Breast epithelium (tissue), 4 donors: ENCODE measurements at places on chromosomes 12 and 14.
A peak's percentile ranks its signal among the peaks of the same experiment; 100 is the strongest.

- no peaks in the 10 kb centered on the region for H3K36me3 ChIP-seq
- H3K4me3 ChIP-seq: no peak overlapping the region
- H3K27ac ChIP-seq: no peak overlapping the region
Measured at GRCh38 chr12:123200414-123200813, 32.5 kb downstream of the MPHOSPH9 start.

- no peak overlapping the region for H3K4me3 ChIP-seq
- no peak overlapping the region for H3K27ac ChIP-seq
- H3K4me1 ChIP-seq: no peaks in the 10 kb centered on the region
- H3K27me3 ChIP-seq: no peaks in the 10 kb centered on the region
- no peak for DNase-seq
Measured at GRCh38 chr12:96948782-96949181, 41.7 kb downstream of the NEDD1 start.

DNA sequence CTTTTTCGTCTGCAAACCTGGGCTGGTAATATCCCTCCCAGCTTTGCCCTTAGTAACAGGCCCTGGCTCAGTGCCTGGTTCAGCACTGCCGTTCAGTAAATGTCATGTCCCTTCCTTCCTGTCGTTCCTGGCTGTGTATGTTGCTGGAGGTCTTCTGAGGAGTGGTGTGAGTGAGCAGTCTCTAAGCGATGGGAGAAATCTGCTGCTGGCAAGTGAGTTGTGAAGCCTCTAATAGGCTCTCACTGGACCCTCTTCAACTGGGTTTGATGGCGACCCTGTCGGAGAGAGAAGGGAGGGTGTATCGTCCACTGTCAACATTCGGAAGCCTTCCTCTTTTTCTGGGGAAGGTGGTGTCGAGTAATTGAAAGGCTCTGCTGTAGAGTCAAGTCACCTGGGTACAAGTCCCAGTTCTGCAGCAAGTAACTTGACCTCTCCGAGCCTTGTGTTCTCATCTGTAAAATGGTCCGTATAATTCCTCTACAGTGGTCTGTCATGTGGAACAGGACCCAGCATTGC lies 62.8 kb downstream of the HRK start:
- DNase-seq: no peak
- H3K4me3 ChIP-seq: peak overlapping the region; percentile 69
- no peaks in the 10 kb centered on the region for H3K36me3 ChIP-seq
- no peaks in the 10 kb centered on the region for H3K27me3 ChIP-seq
- peaks cover 7% of the 10 kb centered on the region for H3K4me1 ChIP-seq
- H3K27ac ChIP-seq: peak overlapping the region; percentile 96

DNA sequence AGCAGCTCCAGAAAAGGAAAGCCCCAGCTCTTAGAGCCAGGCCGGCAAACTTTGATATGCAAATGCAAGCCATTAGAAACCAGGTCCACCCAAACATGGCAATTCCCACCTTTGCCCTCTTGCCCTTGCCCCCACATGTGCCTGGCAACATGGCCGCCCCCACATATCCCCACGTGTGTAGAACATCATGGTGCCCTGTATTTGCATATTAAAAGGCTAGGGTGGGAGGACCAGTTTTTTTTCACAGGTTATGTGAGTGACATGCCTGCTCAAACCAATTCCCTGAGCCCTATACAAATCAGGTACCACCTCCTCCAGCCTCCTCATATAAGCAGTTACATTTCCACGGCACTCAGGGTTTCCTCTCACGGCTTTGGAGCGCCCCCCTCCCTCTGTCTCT lies 6.1 kb upstream of the ALDH1L2 start:
- H3K27ac ChIP-seq: no peak overlapping the region
- H3K36me3 ChIP-seq: no peaks in the 10 kb centered on the region
- H3K27me3 ChIP-seq: no peaks in the 10 kb centered on the region
- no peak overlapping the region for H3K4me3 ChIP-seq
- DNase-seq: no peak

DNA sequence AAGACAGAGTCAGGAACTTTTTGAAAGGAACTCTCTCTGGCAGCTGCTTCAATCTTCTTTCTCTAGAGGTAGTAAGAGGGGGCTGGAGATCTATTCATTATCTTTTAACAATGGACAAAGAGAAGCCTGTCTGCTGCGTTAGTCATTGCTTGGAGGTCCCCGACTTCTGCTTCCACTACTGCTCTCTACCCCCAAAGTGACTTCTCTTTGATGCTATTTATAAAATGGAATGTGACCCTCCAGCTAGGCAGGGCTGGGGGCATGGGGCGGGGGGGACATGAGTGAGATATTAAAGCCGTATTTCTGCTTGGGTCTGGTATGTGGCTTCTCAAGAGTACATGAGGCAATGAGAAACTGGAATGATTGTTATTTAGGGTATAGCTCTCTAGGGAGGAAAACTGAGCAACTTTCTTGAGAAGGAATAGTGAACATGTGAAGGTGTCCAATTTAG lies 41.4 kb upstream of the NUDT4 start:
- H3K27ac ChIP-seq: no peak overlapping the region
- no peaks in the 10 kb centered on the region for H3K27me3 ChIP-seq
- no peaks in the 10 kb centered on the region for H3K36me3 ChIP-seq
- DNase-seq: no peak
- H3K4me1 ChIP-seq: no peaks in the 10 kb centered on the region

DNA sequence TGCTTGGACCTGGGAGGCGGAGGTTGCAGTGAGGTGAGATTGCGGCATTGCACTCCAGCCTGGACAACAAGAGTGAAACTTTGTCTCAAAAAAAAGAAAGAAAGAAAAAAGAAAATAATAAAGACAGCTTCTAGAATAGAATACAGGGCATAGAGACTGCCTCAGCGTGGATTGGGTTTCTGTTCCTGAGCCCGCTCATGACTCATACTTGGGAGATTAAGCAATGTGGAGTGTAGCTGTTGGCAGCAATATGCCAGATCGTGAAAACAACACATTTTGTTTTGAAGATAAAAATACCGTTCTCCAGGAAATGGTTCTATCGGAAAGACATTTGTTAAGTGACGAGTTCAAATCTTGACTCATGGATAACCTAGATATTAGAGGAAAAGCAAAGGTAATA lies 67.2 kb downstream of the GLT1D1 start:
- no peaks in the 10 kb centered on the region for H3K4me1 ChIP-seq
- no peak for DNase-seq
- H3K36me3 ChIP-seq: no peaks in the 10 kb centered on the region
- no peak overlapping the region for H3K4me3 ChIP-seq

DNA sequence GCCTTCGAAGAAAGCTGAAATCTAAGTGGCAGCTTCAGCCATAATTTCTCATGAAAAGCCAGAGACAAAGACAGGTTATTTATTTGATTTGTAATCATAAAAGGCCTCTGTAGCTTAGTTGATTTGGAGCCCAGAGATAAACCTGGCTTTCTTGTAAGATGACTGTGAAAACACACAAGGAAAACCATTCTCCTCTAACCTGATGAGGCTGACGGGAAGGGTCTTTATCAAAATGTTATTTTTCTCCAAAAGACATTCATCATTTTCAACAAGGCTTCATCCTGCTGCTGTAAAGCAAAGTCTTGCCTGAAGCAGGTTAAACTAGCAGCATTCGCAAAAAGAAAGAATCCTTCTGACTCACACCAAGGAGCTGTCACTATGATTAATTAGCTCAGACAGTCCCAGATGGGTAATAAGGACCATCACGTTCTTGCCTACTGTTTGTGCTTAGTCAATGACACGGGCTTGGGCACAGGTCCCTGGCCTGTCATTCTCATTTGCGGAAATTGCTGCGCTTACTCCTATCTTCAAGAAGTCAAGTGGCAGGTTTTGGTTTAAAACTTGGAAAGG lies 286.6 kb downstream of the C12orf75 start:
- H3K27me3 ChIP-seq: no peaks in the 10 kb centered on the region
- no peaks in the 10 kb centered on the region for H3K4me1 ChIP-seq

- H3K27me3 ChIP-seq: no peaks in the 10 kb centered on the region
- no peaks in the 10 kb centered on the region for H3K4me1 ChIP-seq
- no peak for DNase-seq
- peak overlapping the region; percentile 9 for H3K4me3 ChIP-seq
- peak overlapping the region; percentile 86 for H3K27ac ChIP-seq
Measured at GRCh38 chr12:110577864-110578693, 5.0 kb downstream of the PPTC7 start.

- H3K4me1 ChIP-seq: peaks cover 4% of the 10 kb centered on the region
- no peaks in the 10 kb centered on the region for H3K36me3 ChIP-seq
- no peak overlapping the region for H3K4me3 ChIP-seq
Measured at GRCh38 chr14:60161196-60162107, 3.7 kb downstream of the DHRS7 start.

DNA sequence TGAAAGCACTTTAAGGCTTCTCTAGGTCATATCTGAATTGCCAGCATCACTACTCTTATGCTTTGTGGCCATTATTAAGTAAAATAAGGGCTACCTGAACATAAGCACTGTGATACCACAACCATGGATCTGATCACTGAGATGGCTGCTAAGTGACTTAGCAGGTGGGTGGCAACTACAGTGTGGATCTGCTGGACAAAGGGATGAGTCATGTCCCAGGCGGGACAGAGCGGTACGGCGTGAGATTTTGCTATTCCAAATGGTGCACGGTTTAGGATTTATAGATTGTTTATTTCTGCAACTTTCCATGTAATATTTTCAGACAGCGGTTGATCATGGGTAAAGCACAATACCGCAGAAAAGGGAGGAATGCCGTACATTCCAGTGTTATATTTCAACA lies 39.4 kb downstream of the MLXIP start:
- H3K4me1 ChIP-seq: peaks cover 2% of the 10 kb centered on the region
- no peak overlapping the region for H3K4me3 ChIP-seq
- H3K27me3 ChIP-seq: no peaks in the 10 kb centered on the region

DNA sequence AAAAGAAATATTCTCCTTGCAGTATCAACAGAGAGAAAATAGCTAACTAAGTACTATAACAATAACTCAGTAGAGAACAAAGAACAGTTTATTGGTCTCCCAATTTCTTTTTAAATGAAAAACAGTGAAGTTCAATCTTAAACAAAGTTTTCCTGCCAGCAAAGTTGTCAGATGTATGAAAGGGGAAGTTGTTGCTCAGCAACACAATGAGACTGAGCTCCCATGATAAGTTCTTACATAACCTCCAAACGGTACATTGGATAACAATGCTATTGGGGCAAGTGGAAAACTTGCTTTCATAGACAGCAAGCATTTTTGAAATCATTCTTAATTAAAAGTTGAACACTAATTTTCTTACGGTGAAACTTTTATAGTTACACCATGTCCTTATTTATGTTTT lies 94.9 kb downstream of the ALG10B start:
- no peaks in the 10 kb centered on the region for H3K36me3 ChIP-seq
- H3K27me3 ChIP-seq: no peaks in the 10 kb centered on the region
- no peak for DNase-seq
- no peak overlapping the region for H3K4me3 ChIP-seq
- H3K27ac ChIP-seq: no peak overlapping the region

GRCh38 chr14:99562856-99563748 lies 40.9 kb downstream of the CCDC85C start:
- DNase-seq: peak; percentile 83
- H3K27ac ChIP-seq: peak overlapping the region; percentile 80
- H3K4me3 ChIP-seq: no peak overlapping the region

DNA sequence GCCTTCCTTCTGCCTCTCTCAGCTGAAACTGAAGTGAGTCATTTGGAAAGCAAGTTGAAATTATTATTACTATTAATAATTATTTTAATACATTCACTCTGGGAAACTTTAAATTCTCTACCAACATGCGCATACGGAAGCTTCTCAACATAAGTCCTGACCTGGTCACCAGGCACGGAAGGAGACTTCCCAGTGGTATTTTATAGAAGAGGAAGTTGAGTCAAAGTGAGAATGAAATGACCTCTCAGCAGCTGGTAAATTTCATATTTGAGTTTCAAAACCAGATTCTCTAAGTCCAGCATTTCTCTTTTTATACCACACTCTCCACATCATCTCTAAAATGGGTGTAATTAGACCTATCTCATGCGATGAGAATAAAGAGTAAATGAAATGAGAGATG lies 747.4 kb downstream of the VRK1 start:
- no peaks in the 10 kb centered on the region for H3K27me3 ChIP-seq
- H3K4me1 ChIP-seq: no peaks in the 10 kb centered on the region
- DNase-seq: no peak
- no peak overlapping the region for H3K4me3 ChIP-seq
- H3K27ac ChIP-seq: no peak overlapping the region

DNA sequence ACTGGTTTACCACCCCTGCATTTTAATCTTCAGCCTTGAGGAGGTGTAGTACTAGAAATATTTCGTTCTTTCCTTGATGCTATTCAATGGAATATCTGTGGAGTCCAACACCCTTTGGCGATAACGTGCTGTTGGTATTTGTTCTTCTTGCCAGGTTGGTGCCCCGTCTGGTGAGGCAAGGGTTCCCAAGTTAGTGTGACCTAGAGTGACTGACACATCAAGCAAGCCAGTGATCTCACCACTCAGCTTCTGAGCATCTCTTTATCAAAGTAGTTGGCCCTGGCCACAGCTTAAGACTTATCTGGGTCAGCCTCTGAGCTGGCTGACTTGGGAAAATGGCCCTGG lies 60.2 kb downstream of the PLXNC1 start:
- H3K4me3 ChIP-seq: no peak overlapping the region
- no peak for DNase-seq
- H3K27me3 ChIP-seq: no peaks in the 10 kb centered on the region
- no peaks in the 10 kb centered on the region for H3K4me1 ChIP-seq

DNA sequence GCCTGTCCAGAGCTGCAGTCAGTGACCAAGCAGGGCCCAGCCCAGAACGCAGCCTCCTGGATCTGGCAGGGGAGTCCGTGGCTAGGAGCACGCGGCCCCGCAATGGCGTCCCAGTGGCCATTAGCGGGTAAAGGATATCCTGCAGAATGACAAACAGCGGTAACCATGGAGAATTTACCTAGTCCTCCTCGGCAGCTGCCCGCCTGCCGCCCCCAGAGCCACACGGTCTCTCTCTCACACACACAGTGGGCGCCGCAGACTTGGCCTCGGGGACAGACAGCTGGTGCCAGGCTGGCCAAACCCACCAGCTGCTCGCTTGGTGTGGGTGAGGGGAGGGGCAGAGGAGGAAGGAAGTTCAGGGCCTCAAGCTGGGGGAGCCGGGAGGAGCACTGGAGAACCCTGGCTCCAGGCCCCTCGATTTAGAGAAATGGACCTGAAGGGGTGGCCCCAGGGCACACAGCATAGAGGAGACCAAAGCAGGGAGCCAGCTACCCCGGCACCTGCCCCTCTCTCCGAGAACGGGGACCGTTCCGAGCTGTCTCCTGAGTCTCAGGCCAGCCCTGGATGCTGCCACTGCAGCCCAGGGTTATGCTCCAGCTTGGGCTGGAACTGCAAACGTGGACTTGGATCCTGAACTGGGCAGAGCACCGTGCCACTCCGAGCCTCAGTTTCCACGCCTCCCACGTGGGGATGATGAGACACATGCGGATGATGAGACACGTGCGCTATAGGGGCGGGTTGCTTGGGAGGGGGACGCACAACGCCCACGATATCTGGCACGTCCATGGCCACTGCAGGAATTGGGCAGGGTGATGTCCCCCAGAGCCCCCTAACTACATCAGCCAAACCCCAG lies 3.4 kb downstream of the CDK2AP1 start:
- H3K4me1 ChIP-seq: peaks cover 5% of the 10 kb centered on the region
- no peaks in the 10 kb centered on the region for H3K36me3 ChIP-seq
- H3K27me3 ChIP-seq: no peaks in the 10 kb centered on the region
- peak overlapping the region; percentile 96 for H3K27ac ChIP-seq

DNA sequence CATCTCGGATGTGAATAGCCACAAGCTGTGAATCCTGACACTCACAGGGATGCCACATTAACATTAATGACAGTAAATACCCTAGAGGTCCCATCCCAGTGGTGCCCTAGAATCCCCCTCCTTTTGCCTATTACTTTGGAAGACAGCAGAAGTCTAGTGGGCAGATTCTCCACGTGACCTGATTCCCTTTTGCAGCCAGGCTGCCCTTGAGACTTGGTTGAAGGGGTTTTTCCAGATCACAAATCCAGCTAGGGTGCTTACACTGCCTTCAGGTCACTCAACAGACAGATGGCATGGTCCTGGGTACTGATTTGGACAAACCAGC lies 8.7 kb downstream of the HDAC7 start:
- no peaks in the 10 kb centered on the region for H3K36me3 ChIP-seq
- no peaks in the 10 kb centered on the region for H3K27me3 ChIP-seq
- no peak for DNase-seq
- peak overlapping the region; percentile 70 for H3K4me3 ChIP-seq
